ENCODE measurements at places on chromosomes 6 and 20. TPM values are rescaled to one million over a fixed set of nuclear protein-coding genes. Genes with fewer than 3 reads are reported as not detected.

DNA sequence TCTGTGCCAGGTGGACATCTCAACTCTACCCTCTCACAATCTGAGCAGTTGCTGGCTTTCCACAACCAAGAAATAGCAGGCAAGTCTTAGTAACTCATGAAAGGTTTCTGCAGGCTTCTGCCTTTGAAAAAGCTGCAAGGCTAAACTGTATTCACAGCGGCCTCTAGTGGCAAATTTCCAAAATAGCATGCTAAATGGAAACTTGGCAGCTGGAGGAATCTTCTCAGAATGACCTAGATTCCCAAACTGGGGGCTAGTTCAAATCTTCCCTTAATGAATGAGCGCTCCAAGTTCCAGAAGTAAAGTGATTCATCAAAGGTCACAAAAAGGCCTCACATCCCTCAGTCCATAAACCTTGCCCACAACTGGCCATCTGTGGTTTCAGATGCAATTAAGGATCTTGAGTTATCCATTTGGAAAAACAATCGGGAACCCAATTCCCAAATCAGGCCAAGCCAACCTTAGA, 11.9 kb upstream of the CPNE5 start:
- no peak overlapping the region for H3K4me3 ChIP-seq
- DNase-seq = peak; percentile 30

The SULF2 gene
- 1.3 TPM for polyA plus RNA-seq

The VSX1 gene
- polyA plus RNA-seq = not detected

- H3K4me3 ChIP-seq = no peak overlapping the region
- H3K4me1 ChIP-seq = no peaks in the 10 kb centered on the region
- no peaks in the 10 kb centered on the region for H3K36me3 ChIP-seq
- DNase-seq = no peak
Observed at GRCh38 chr6:119061215-119061614, 17.2 kb downstream of the FAM184A start.

The RIPOR2 gene
- polyA plus RNA-seq = 334 TPM

The BANF2 gene
- polyA plus RNA-seq = not detected
